ENCODE measurements at places on chromosomes 11 and 22.
A peak's percentile ranks its signal among the peaks of the same experiment; 100 is the strongest.

DNA sequence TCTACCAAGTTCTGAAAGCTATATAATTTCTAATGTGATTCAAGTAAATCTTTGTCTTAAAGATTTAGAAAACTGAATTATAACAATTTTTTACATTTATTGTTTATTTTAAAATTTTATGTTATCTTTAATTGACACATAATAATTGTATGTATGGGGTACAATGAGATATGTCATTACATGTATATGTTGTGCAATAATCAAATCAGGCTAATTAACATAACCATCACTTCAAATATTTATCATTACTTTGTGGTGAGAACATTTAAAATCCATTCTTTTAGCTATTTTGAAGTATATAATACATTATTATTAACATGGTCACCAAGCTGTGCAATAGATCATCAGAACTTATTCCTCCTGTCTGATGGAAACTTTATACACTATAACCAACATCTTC, 181.1 kb downstream of the DDX10 start:
- DNase-seq = no peak

GRCh38 chr11:1307163-1307870, 2.1 kb downstream of the TOLLIP start:
- peak; percentile 22 for DNase-seq

DNA sequence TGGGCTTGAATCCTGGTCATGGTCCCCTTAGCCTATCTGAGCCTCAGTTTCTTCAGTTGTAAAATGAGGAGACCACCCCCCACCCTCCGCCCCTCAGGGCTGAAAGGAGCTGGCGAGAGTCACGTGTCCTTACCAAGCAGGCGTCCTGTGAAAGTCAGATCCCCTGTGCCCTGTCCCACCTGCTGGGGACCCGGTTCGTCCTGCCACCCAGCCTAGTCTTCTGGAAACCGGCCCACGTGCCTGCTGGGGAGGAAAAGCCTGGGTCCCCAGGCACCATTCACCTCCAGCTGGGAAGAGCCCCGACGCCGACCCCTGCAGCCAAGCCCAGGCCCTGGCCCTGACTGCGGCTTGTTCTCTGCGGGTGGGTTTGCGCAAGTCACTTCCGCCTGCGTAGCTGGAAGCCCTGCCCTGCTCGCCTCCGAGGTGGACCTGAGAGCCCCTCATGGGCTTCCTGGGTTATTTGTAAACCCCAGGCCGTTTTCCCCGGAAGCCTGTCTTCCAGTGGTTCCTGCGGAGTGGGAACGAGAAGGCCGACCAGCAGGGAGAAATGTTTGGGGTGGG, 679 bp upstream of the SSH3 start:
- DNase-seq = peak; percentile 34

- no peak for DNase-seq
Observed at GRCh38 chr11:60428517-60428916, 855 bp upstream of the MS4A5 start.

DNA sequence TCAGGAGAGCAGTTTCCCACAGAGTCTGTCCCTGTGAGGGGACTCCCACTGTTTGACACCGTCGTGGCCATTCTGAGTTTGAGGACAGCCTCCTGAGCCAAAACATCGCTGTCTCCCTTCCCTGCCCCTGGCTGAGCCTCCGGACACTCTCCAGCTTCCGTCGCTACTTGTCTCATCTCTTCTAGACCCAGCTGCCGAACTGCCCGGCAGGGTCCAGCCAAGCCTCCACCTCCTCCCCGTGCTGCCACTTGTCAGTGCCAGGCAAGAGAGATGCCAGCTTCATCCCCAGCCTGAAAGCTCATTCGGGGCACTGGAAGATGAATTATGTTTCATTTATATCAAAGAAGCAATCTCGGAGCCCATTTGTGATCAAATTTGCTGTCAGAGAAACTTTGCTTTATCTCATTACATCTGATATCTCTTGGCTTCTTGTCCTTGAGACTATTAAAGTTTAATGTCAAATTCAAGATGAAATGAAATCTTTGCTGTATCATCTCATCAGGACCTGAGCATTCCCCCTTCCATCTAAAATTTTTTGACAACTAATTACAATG, 283.9 kb downstream of the BUD13 start:
- DNase-seq = no peak

- DNase-seq = no peak
Observed at GRCh38 chr11:128970598-128971190, 28.0 kb upstream of the TP53AIP1 start.

- no peak for DNase-seq
Observed at GRCh38 chr11:75852406-75853017, 37.5 kb downstream of the UVRAG start.

GRCh38 chr11:116715383-116715782, 57.4 kb downstream of the BUD13 start:
- no peak for DNase-seq

DNA sequence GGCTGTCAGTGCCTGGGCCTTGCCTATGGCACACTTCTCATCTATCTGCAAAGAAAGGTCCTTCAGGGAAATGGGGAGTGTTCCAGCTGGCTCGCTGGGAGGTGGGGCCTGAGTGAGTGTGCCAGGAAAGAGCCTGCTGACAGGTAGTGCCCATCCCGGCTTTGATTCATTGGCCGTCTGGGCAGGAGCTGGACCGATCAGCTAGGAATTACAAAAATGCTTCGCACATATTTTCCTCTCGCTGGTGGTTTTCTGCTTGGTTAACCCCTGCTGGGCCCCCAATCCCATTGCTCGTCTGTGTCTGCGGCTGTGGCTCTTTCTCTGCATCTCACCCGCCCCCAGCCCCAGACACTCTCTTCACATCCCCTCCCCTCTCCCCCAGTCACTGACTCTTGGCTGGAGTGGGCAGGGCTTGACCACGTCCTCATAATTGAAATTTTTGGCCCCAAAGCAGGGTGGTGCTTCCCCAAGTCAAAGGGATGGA, 10.8 kb downstream of the LIF start:
- DNase-seq = peak; percentile 70

DNA sequence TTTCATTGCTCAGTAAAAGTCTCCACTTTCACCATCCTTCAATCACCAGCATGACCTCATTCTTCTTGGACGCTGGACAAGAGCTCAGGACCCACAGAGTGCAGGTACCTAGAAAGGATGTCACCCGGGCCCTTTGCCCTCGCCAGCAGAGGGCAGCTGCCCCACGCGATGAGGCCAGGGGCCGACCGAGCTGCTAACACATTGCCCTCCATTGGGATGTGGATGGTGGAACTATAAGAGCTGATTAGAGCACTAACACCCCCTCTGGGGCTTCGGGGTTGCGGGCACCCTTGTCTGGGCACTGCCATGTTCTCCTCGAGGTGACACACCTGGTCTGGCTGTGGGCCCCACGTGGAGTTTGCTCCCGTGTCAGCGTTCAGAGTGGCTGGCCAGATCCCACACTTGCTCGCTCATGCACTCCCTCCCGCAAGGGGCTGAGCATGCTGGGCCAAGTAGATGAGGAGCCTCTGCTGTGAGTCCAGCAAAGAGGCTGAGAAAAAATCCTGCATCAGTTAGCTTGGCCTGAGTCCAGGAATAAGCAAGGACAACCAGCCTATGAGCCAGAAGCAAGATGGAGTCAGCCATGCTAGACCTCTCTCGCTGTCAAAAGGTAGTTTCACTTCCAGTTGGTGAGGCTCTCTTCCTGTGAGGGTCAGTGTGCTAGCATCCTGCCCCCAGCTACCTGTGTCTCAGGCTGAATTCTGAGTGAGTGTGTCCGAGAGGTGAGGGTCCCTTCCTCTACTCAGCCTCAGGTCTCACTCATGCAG, 9.8 kb downstream of the KRTAP5-6 start:
- no peak for DNase-seq

DNA sequence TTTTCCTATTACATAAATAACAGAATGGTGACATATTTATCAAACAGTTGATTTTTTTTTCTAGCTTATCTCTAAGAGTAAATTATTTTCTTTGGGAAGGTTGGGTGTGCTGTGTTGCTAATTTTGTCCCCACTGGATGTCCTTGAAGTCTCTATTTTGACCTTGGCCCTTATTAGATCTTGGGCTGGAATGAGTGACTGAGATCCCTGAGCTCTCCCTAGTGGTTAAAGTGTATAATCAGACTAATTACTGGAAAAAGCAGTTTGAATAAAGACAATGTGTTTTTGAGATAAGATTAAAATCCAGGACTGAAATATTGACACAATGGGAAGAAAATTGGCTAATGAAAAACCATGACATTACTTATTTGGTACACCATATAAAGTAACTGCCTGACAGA, 56.1 kb downstream of the AASDHPPT start:
- no peak for DNase-seq

DNA sequence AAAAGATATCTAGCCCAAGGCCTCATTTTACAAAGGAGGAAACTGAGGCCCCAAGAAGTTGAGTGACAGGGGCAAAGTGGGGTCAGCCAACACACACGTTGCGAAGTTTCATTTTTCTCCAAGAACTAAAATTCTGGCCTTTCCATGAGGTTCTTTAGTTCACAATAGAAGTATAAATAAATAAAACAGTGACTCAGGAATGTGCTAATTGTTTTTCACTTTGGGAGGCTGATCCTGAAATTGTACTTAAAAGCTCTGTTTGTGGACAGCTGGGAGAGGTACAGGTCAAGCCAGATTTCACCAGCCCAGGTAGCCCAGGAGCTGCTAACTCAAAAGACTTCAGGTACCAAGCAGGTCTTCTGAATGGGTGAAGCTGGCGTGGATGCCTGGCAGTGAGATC, 105.2 kb downstream of the TRAF6 start:
- DNase-seq = no peak

DNA sequence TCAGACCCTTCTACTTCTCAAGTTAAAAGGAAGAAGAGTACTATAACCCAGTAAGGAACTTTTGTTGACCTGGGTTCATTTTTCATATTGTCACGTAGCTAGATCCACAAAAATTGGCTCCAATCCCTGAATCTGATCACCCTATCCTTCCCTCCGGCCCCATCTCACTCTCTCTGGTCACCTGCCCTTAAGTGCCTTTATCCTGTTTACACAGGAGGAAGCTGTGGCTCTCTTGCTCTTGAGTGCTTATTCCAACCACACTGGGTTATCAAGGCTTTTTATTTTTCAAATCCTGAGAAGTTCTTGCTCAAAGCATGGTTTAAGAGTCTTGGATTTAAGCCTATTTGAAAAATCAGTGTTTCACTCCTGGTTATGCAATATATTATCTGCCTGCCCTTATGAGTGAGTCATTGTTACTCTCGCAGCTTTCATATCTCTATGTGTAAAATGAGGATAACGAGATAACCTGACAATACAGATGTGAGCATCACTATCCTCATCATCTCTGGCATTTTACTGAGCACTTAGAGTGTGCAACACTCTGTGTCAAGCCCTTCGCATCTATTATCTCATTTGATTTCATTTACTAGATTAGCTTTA, 293.9 kb downstream of the GUCY1A2 start:
- DNase-seq = no peak

All from left hindlimb (tissue), 1 donor.